Central memory CD8-positive, alpha-beta T cell (primary cell): ENCODE measurements at places on chromosomes 4 and X.

- no peak for DNase-seq
- H3K27ac ChIP-seq: no peak overlapping the region
- H3K27me3 ChIP-seq: no peaks in the 10 kb centered on the region
- peaks cover 47% of the 10 kb centered on the region for H3K36me3 ChIP-seq
These were observed 22.9 kb downstream of the EXOC1 start for GRCh38 chr4:55876387-55876786.

- no peak for DNase-seq
- H3K27ac ChIP-seq: peak overlapping the region; percentile 93
- H3K4me3 ChIP-seq: no peak overlapping the region
These were observed 9.8 kb downstream of the ATP8A1 start for GRCh38 chr4:42646999-42647541.

GRCh38 chr4:145530662-145531061 lies 49.0 kb downstream of the SMAD1 start:
- no peaks in the 10 kb centered on the region for H3K4me1 ChIP-seq
- no peak for DNase-seq
- H3K27ac ChIP-seq: no peak overlapping the region
- H3K36me3 ChIP-seq: peaks cover 2% of the 10 kb centered on the region
- H3K27me3 ChIP-seq: peaks cover 6% of the 10 kb centered on the region

GRCh38 chrX:13266641-13267345 lies 53.1 kb downstream of the ATXN3L start:
- DNase-seq: no peak
- no peaks in the 10 kb centered on the region for H3K27me3 ChIP-seq
- H3K27ac ChIP-seq: no peak overlapping the region
- H3K4me1 ChIP-seq: peaks cover 8% of the 10 kb centered on the region
- no peaks in the 10 kb centered on the region for H3K36me3 ChIP-seq
- no peak overlapping the region for H3K4me3 ChIP-seq

DNA sequence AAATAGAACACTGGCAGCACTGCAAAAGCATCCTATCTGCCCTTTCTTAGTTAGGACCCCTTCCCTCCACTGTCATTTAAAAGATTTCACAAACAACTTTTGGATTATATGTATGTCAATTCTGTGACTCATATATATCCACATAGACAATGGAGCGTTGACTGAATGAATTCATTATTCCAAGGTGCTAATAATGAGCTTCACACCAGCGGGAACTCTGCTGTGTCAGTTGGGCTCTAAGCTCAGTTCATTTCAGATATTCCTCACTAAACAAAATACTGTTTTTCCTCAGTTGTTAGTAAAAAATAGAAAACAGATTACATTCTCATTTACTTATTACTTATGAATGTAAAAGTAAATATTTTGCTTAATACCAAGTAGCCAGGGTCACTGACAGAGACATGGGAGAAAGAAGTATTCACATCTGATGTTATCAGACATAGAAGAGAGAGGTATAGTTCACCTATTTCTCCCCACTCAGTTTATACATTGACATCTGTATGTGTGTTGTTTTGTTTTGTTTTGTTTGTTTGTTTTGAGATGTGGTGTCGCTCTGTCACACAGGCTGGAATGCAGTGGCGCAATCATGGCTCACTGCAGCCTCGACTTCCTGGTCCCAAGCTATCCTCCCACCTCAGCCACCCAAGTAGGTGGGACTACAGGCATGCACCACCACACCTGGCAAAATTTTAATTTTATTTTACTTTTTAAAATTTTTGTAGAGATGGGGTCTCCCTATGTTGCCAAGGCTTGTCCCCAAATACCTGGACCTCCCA lies 10.9 kb downstream of the NFKB1 start:
- H3K4me1 ChIP-seq: peaks cover 63% of the 10 kb centered on the region
- H3K4me3 ChIP-seq: no peak overlapping the region
- H3K27ac ChIP-seq: no peak overlapping the region
- no peak for DNase-seq
- no peaks in the 10 kb centered on the region for H3K27me3 ChIP-seq

DNA sequence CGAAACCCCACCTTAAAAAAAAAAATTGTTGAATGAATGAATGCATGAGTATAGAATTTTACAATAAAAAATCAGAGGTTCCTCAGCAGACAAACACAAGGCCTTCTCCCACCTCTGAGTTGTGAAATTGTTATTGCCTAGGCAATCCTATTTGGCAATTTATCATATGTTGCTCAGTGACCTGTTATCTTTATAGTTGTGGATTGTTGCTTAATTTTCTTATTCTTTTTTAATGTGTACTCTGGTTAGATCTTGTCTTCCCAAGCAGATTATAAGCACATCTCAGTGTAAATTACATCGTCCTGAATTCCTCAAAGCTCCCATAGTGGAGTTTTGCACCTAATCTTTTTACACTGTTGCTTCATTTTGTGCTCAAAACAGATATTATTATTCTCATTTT lies 71.9 kb downstream of the RBM47 start:
- H3K27ac ChIP-seq: no peak overlapping the region
- H3K4me1 ChIP-seq: no peaks in the 10 kb centered on the region
- H3K27me3 ChIP-seq: peaks cover 9% of the 10 kb centered on the region
- H3K36me3 ChIP-seq: no peaks in the 10 kb centered on the region
- H3K4me3 ChIP-seq: no peak overlapping the region

DNA sequence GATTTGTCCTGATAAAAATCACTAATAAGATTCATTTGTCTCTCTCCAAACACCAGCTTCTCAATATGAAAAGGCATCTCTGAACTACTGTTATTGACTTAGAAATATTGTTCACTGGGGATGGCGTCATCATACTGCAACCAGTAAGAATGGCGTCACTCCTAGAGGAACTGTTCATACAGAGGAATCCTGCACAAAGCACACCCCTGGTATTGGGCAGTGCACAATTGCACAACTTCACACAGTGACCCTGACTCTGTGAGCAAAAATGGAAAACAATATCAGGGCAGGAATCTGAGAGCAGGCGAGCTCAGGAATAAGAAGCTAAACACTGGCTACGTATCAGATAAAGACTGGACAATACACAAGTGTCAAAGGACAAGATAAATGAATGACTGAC lies 66.7 kb upstream of the PNPLA4 start:
- DNase-seq: no peak
- no peaks in the 10 kb centered on the region for H3K36me3 ChIP-seq
- no peaks in the 10 kb centered on the region for H3K4me1 ChIP-seq
- H3K4me3 ChIP-seq: no peak overlapping the region

DNA sequence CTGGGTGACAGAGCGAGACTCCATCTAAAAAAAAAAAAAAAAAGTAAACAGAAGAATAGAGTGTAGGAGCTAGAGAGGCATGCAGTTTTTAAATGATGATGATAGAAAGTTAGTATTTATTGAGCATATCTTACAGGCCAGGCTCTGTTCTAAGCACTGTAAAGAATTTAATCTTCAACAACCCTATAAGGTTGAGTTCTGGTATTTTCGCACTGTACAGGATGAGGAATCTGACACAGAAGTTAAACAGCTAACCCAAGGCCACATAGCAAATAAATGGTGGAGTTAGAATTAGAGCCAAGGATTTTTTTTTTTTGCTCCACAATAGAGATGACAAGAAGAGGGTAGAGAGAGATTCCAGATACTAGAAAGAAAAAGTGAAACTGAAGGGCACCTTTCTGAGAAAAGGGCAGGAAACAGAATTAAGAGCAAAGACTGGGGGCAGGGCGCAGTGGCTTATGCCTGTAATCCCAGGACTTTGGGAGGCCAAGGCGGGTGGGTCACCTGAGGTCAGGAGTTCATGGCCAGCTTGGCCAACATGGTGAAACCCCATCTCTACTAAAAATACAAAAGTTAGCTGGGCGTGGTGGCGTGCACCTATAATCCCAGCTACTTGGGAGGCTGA lies 56.1 kb downstream of the KLHL5 start:
- H3K27ac ChIP-seq: peak overlapping the region; percentile 16
- peaks cover 10% of the 10 kb centered on the region for H3K36me3 ChIP-seq
- no peaks in the 10 kb centered on the region for H3K27me3 ChIP-seq
- DNase-seq: no peak
- H3K4me3 ChIP-seq: no peak overlapping the region
- peaks cover 20% of the 10 kb centered on the region for H3K4me1 ChIP-seq

DNA sequence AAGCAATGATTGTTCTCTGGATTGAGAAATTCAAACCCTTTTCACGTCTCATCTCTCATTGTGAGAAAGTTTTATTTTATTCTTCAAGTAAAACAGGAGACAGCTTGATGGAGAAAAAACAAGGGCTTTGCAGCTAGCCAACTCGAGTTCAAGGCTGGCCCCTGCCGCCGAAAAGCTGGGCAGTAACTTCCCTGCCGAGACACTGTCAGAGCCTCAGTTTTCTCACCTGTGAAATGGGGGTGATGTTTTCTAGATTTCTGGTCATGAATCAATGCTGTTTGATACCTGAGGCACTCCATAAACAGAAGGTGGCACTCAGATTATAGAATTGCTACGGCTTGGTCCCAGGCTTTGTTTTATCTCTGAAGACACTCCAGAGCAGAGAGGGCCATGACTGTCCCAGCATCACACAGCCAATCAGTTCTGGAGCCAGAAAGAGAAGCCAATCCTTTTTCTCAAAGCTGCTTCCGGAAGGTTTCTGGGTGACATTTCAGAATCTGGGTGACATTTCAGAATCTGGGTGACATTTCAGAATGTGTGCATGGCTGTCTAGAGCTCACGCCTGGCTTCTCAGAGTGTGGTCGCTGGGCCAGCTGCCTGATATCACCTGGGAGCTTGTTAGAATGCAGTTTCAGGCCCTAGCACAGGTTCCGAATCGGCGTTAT lies 33.2 kb downstream of the HMX1 start:
- no peaks in the 10 kb centered on the region for H3K36me3 ChIP-seq
- DNase-seq: no peak
- H3K27me3 ChIP-seq: no peaks in the 10 kb centered on the region
- H3K4me3 ChIP-seq: no peak overlapping the region
- no peaks in the 10 kb centered on the region for H3K4me1 ChIP-seq

GRCh38 chrX:112865464-112866025 lies 24.9 kb upstream of the AMOT start:
- no peak for DNase-seq
- H3K27me3 ChIP-seq: no peaks in the 10 kb centered on the region
- no peak overlapping the region for H3K4me3 ChIP-seq
- H3K36me3 ChIP-seq: no peaks in the 10 kb centered on the region

GRCh38 chr4:6918338-6918737 lies 8.7 kb downstream of the TBC1D14 start:
- H3K36me3 ChIP-seq: no peaks in the 10 kb centered on the region
- peaks cover 60% of the 10 kb centered on the region for H3K4me1 ChIP-seq
- DNase-seq: no peak
- H3K27me3 ChIP-seq: no peaks in the 10 kb centered on the region
- peak overlapping the region; percentile 41 for H3K4me3 ChIP-seq

DNA sequence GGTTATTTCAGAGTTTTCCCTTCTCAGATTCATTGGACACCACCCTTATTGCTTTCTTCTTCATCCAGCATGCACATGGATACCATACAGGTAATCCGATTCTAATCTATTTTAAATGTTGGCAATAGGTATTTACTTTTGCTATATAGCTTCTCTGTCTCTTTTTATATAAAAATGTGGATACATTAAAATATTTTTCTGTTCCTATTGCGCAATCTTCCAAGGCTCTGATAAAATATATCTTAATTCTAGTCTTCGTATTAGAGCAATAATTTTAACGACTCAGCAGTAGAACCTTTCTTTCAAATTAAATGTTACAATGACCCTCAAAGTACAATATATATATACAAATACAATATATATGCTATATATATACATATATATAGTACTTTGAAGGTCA lies 239.8 kb downstream of the DCAF12L2 start:
- no peaks in the 10 kb centered on the region for H3K4me1 ChIP-seq
- no peaks in the 10 kb centered on the region for H3K27me3 ChIP-seq
- no peak overlapping the region for H3K27ac ChIP-seq
- H3K36me3 ChIP-seq: no peaks in the 10 kb centered on the region
- no peak overlapping the region for H3K4me3 ChIP-seq

DNA sequence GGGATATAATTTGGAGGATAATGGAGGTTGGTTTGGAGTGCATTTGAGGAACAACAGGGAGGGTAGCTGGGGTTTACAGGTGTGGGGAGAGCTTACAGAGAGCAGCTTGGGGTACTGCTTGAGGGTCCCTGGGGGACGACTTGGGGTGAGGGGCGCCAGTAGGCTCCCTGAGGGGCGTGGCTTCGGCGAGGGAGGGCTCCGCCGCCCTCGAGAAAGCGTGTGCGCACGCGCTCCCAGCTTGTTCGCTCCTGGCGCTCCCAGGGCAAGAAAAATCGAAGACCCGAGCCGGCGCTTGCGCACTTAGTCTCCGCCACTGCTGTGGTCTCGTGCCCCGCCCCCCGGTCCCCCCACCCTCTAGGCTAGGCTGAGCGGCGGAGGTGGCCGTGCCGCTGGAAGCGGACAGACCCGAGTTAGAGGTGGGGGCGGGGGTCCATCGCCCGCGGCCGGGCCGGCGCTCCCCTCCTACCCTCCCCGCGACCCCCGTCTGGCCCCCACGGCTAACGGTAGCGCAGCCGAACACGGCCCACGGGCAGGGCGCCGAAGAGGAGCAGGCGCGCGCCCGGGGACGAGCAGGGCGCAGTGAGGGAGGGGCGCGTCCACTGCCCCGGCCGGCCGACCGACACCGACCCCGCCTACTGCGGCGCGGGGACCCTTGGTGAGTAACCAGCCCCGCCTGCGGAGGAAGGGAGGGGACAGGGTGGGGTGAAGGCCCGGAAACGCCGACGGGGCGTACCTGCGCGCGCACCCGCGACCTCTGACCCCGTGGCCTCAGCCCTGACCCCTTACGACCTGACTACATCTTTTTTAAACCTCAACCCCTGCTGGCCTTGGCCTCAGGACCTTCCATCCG lies 5.4 kb upstream of the CCDC120 start:
- peaks cover 8% of the 10 kb centered on the region for H3K36me3 ChIP-seq
- peaks cover 26% of the 10 kb centered on the region for H3K4me1 ChIP-seq
- H3K4me3 ChIP-seq: peak overlapping the region; percentile 79
- DNase-seq: peak; percentile 23
- peak overlapping the region; percentile 92 for H3K27ac ChIP-seq

- H3K27me3 ChIP-seq: peaks cover 37% of the 10 kb centered on the region
- H3K4me3 ChIP-seq: no peak overlapping the region
- no peaks in the 10 kb centered on the region for H3K36me3 ChIP-seq
- DNase-seq: no peak
- peaks cover 11% of the 10 kb centered on the region for H3K4me1 ChIP-seq
These were observed 82.1 kb downstream of the PPP2R2C start for GRCh38 chr4:6390356-6390755.

DNA sequence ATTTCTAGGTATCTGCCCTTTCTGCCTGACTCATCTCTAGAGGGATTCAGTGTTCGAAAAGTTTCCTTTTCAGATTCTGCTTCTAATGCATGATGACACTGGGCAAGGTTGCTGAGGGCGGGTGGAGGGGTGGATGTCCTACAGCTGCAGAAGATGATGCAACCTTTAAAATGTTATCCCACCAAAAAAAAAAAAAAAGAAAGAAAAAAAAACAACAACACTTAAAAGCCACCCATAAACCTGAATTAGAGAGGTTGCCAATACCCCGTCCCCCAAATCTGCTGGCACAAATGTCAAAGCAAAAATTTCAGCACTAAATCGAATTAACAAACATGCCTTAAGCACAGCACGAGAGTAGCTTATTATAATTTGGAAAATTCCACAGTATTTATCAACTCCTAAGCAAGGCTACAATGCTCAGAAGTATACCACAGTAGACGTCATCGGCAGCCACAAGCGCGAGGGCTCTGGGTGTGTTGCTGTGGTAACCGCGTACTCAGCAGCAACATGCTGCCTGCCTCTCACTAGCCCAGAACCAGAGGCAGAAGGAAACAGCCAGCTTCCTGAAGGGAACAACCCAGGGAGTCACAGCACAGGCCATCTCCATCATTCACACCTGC lies 167.5 kb upstream of the MAP3K15 start:
- H3K36me3 ChIP-seq: peaks cover 28% of the 10 kb centered on the region
- peak overlapping the region; percentile 96 for H3K27ac ChIP-seq
- H3K27me3 ChIP-seq: no peaks in the 10 kb centered on the region
- peak; percentile 32 for DNase-seq
- H3K4me1 ChIP-seq: peaks cover 69% of the 10 kb centered on the region
